Activated CD4-positive, CD25-positive, alpha-beta regulatory T cell (primary cell): ENCODE measurements at places on chromosomes 6 and 20.

DNA sequence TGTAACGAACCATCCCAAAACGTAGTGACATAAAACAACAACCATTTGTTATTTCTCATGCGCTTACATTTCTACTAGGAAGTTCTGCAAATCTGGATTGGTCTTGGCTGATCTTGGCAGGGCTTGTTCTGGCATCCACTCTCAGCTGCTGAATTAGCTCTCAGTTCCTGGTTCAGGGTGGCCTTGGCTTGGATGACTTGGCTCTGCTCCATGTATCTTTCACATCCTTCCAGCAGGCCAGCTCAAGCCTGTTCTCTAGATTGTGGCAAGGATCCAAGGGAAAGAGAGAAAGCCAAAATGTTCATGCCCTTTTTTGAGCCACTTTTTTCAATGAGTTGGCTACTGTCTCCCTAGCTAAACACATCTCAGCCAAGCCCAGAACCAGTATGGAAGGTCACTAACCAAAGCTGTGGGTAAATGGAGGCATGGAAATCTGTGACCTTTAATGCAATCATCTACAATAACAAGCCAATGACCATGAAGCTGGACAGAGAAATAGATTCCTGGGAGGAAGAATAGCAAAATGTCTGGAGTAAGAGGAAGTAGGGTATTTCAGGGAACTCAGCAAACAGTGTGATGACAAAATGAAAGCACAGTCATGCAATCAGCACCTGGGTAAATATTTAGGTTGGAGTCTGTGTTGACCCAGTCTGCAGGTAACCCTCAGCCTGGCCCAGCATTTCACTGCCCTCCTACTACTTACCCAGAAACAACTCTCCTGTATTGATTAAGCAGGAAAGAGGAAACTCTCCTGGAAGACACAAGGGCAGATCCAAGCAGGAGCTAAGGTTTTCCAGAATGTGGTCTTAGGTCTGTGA lies 32.7 kb upstream of the SNAP25 start:
- no peak for DNase-seq

DNA sequence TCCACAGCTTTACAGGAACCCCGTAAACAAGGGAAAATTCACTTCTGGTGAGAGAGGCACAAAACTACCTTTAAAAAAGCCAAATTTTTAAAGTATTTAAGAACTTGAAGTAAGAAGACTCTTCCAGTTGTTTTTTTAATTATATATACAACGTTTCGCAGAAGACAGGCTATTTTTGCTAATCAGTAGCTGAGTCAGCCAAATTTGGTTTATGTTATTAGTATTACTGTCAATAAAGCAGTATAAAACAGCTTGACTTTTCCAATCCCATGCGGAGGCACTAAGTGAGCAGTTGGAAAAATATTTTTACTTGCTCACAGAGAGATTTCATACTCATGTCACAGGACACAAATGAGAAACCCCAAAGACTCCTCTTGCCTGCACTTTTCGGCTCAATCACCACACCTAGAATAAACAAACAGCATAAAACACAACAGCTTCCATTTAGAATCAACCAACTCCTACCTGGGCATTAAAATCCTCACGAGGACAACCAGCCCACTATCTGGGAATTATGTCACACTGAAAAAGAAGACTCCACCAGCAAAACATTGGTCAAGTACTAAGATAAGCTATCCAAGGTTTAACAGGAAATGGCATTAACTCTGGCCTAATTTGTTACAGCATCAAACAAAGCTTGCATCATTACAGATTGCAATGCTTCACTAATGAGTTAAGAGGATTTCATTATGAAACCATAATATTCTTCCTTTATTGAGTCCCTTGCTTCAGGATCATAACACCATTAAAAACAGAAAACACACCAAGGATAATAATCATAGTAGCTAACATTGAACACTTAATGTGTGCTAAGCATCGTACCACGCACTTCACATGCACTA lies 26.3 kb downstream of the ELOVL5 start:
- DNase-seq: no peak

- no peak for DNase-seq
Observed at GRCh38 chr20:32582659-32583580, 2.2 kb downstream of the NOL4L start.

- DNase-seq: no peak
Observed at GRCh38 chr6:114342826-114343781, at the start of gene HS3ST5. Gene HS3ST5 (minus strand): TSS chr6:114343023. CDS start chr6:114062845, 280,178 bp downstream.

DNA sequence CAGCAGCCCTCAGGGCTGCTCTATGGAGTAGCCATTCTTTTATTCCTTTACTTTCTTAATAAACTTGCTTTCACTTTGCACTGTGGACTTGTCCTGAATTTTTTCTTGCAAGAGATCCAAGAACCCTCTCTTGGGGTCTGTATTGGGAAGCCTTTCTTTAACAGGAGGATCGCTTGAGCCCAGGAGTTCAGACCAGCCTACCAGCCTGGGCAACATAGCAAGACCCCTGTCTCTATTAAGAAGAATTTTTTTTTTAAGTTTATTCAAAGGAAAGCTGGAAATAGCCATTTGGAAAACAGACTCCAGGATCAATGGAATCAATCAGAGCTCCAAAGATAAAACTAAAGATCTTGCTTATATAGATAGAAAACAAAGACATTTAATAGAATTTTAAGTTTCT lies 29.1 kb downstream of the OR2B2 start:
- DNase-seq: no peak
